ENCODE measurements at places on chromosomes 5 and 9.
A peak's percentile ranks its signal among the peaks of the same experiment; 100 is the strongest.

GRCh38 chr5:9104571-9105339 lies 441.1 kb downstream of the SEMA5A start:
- no peak for DNase-seq

DNA sequence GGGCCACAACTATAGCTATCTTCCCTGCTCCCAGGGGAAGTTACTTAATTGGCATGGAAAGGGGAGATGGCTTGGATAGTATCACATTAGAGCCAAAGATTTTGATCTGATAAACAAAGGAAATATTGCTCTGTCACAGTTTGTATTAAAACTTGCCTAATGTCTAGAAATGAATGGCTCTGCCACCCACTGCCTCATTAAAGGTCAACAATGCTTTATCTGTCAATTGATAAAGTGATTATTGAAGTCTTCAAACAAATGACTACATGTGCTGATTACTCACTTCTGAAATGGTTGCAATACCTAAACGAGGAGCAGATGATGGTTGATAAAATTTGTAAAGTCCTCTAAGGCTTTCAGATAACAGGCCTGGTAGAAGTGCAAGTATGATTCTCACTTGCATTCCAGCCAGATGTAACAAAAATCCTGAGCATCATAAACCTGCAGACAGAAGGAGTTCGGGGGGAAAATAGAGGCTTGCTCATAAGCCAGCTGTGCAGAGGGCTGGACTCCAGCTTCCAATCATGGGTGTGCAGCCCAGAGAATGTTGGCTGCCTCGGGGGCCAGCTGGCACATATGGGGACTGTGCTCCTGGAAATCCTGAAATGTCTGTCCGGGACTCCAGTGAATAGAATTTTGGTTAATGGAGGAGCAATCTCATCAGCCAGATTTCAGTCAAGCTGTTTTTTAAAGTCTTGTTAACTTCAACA lies 200.5 kb upstream of the SLC27A6 start:
- no peak for DNase-seq

DNA sequence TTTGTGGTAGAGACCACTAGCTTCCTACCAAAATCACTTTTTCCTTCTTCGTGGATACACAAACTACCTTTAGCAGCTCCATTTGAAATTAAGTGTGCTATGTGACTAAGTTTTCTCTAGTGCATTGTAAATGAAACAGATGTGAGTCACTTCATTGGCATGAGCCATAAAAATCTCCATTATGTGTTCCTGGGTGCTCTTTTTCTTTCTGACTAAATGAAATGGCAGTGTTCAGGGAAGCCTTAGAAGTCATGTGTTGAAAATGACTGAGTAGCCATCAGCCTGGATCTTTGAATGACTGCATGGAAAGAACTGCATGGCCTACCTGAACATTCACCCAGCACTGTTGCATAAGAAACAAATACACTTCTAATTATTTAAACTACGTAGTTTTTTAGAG lies 107.9 kb downstream of the NDUFAF2 start:
- peak; percentile 63 for DNase-seq

- no peak for DNase-seq
Observed at GRCh38 chr5:13303445-13303844, 641.0 kb downstream of the DNAH5 start.

- no peak for DNase-seq
Observed at GRCh38 chr5:34589832-34590231, 66.3 kb upstream of the RAI14 start.

- no peak for DNase-seq
Observed at GRCh38 chr9:101268426-101268825, 116.4 kb downstream of the BAAT start.

DNA sequence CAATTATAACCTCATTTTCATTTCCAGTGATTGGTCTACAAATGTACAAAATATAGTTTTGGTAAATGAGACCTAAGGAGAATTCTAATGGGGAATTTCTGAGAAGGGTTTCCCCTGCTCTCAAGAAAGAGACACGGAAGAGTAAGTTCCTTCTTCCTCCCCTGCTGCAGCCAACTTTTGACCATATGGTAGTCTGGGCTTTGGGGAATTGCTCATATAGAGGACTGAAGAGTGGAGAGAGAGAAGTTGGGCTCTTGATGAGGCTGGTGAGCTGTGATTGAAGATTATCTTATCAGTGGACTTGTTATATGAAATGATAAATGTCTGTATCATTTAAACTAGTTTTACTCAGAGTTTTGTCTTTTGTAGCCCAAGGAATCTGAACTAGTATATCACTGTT lies 4.3 kb upstream of the LNPEP start:
- no peak for DNase-seq

DNA sequence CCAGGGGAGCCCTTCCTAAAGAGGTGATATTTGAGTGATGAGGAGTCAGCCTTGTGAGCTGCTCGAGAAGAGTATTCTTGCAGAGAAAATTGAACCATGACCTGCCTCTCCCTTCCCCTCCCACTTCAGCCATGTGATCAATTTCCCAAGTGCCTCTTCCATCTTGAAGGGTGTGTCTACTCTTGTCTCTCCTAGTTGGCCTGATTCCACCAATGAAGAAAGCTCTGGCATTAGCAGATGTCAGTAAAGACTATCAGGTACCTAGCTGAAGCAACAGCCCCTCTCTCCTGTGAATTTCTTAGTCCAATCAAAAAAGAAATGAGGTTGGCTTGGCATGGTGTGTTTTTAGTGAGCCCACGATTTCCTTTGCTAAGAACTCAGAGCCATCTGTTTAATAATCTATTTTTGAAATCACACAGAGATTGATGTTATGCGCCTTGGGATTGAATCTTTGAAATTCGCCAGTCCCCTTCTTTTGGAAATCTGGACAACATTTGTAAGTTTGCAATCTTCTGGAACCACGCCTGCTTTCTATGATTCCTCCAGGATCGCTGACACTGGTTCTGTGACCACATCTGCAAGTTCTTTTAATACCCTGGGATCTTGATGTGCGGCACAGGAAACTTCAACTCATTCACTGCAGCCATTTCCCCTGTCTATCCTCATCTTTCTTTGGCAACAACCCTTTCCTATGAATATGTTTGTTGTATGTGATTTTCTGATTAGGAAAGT lies 404.6 kb downstream of the DMRT2 start:
- DNase-seq = no peak

DNA sequence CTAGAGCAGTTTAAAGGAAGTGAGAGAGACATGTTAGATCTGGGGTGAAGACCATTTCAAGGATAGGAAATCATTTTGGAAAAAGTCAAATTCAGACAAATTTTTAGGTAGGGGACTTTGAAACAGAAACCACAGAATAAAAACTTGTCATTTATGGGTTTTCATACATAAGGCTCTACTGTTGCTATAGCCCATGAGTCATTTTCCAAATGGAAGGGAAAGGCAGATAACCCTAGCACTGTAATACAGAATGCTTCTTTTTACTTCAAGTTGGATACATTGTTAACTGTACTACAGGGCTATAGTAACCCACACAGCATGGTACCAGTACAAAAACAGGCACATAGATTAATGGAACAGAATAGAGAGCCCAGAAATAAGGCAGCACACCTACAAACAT lies 455.4 kb downstream of the EBF1 start:
- no peak for DNase-seq

- no peak for DNase-seq
Observed at GRCh38 chr9:114344692-114345091, 15.0 kb downstream of the ORM2 start.

- no peak for DNase-seq
Observed at GRCh38 chr5:67106626-67107342, 89.8 kb downstream of the CD180 start.

DNA sequence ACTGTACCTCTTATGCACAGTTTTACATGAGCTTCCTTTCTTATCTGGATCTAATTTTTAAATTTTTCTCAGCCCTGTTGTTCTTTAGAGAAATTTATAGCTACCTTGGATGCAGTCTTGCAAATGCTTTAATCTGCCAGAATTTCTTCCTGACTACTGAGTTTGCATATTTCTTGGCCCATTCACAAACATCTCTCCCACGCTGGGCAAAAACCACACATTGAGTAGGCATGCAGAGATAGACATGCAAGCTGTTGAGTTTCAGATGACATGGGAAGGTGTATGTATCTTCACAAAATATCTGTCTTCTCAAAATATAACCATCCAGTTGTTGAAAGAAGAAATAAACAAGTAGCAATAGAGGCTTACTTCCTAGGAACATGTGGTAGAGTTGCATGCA lies 101.2 kb downstream of the PARP8 start:
- no peak for DNase-seq

DNA sequence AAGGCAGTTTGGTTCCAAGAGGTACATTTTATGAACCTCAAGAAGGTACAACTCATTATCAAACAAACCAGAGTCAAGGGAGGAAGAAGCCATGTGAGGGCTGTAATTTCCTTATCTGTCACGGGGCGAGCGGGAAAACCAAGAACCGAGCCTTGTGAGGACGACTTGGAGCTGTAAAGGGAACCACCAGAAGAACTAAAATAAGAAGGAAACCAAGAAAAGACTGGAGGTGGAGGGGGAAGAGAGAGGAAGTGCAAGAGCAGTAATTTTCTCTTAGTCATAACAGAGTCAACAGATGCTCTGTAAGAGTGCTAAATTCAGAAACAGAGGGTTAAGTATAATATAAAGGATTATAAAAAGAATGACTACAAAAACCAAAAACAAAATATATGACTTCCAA lies 127.1 kb downstream of the DIRAS2 start:
- peak; percentile 4 for DNase-seq

DNA sequence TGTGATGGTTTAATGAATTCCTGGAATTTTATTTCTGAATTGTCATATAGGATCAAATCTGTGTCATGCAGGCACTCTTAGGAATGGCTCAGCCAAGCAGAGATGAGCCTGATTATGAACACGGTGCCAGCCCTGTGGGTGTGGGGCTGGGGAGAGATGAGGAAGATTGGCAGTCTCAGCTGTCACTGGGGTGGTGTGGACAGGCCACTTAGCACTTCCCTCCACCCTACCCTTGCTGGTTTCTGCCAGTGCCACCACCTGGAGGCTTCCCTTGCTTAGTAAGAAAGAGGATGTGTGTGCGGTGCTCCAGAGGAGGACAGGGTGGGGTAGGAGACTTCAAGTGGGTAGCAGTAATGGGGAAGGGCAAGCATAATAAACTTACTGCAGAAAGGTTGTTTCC lies 226.6 kb downstream of the CD180 start:
- no peak for DNase-seq

GRCh38 chr5:135335031-135335828 lies 63.8 kb downstream of the MACROH2A1 start:
- no peak for DNase-seq

DNA sequence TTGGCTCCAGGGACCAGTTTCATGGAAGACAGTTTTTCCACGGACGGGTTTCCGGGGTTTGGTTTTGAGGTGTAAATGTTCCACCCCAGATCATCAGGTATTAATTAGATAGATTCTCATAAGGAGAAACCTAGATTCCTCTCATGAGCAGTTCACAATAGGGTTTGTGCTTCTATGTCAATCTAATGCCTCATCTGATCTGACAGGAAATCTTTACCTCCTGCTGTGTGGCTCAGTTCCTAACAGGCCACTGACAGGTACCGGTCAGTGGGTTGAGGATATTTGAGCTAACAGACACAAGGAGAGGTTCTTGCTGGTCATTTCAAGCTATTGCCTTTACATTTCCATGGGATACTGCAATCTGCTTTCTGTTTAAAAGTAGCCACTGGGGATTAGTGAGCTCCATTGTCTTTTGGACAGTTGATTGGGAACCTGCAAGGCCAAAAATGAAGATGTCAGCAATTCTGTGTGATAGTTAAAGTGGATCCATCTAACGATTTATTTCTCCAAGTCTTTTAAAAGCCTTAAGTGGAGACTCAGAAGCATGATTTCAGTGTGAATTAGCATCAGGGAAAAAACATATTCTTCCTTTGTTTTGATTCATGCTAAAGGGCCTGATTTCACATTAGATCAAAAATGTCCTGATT lies 38.6 kb downstream of the MRPS30 start:
- no peak for DNase-seq

DNA sequence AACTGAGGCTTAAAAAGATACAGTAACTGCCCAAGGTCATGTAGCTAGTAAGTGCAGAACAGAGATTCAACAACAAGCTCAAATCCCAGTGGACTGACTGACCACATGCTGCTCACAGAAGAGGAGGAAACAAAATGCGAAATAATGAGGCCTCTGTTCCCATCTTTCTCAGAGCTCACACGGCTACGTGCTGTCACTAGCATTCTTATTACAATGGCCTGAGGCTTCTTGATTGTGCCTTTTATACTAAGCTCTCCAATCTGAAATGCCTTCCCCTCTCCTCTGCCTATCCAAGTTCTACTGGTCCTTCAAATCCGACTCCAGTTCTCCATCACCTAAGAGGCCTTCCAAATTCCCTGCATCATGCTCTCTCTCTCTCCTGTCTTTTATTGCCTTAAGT lies 26.0 kb downstream of the SGTB start:
- no peak for DNase-seq

- DNase-seq = no peak
Observed at GRCh38 chr5:145902421-145902820, 29.6 kb upstream of the GRXCR2 start.
